Gastroesophageal sphincter (tissue), 4 donors: ENCODE measurements at places on chromosomes 1 and 21.
A peak's percentile ranks its signal among the peaks of the same experiment; 100 is the strongest.

GRCh38 chr1:91797164-91797563, 88.8 kb downstream of the TGFBR3 start:
- ATAC-seq = no peak

- ATAC-seq = no peak
These were observed 33.3 kb downstream of the LRP8 start for GRCh38 chr1:53294567-53294966.

DNA sequence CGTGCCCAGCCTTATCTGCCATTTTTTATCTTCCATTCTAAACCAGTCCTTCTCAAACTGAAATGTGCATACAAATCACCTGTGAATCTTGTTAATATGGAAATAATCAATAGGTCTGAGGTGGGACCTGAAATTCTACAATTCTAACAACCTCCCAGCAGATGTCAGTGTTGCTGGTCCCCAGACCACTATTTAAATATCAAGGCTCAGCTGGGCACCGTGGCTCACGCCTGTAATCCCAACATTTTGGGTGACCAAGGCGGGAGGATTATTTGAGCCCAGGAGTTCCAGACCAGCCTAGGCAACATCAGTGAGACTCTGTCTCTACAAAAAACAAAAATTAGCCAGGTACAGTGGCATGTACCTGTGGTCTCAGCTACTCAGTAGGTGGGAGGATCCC, 4.1 kb downstream of the UQCRHL start:
- no peak for ATAC-seq

GRCh38 chr21:16198546-16198945, 468.8 kb downstream of the USP25 start:
- ATAC-seq = no peak

GRCh38 chr1:180952657-180953013, 39.9 kb downstream of the KIAA1614 start:
- no peak for ATAC-seq

DNA sequence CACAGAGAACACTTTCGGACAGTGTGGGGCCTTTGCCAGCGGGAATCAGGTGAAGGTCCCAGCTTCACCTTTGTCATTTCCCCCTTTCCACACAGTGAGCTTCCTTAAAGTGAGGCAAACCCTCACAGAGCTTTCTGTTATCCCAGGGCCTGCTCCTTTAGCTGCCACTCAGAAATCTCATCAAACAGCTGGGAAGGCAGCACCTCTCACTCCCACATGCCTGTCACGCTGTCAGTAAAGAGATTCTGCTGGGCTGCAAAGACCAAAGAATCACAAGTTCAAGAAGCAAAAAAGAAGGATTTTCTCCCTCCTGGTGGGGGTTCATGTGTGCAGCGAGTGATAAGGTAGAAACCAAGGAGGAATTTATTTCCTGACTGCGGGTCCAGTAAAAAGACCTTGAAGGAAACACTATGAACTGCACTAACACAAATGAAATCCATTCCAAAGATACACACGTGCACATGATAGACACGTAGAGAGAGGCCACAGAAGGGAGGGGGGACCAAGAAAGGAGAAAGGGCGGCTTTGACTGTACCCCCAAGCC, 44.0 kb downstream of the HTR6 start:
- ATAC-seq = no peak

- peak; percentile 62 for ATAC-seq
These were observed 1.6 kb upstream of the MX2 start for GRCh38 chr21:41360072-41360821.

DNA sequence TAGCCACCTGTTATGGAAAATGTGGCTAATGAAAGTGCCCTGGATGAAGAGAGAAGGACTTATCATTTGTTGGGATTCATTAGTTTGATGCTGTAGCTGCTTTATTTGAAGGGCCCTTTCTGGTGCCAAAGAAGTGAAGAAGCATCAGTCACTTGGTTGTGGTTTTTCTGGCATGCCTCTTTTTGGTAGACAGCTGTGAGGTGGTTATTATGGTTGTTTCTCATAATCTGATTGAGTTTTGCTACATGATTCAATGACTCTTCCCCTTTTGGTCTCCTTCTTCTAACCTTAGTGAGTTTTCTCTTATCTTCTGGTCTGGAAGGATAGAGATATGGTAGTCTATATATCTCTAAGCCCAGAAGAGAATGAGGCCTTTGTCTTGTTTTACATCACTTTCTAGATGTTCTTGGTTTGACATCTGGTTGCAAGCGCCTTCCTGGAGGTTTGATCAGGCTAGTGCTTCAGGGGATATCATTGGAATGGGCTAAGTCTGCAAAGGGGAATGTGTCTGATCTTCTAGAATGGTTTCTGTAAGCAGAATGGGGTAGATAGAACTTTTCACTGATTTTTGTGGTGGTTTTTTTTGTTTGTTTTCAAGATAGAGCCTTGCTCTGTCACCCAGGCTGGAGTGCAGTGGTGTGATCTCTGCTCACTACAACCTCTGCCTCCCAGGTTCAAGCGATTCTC, 26.0 kb downstream of the ARID1A start:
- no peak for ATAC-seq

DNA sequence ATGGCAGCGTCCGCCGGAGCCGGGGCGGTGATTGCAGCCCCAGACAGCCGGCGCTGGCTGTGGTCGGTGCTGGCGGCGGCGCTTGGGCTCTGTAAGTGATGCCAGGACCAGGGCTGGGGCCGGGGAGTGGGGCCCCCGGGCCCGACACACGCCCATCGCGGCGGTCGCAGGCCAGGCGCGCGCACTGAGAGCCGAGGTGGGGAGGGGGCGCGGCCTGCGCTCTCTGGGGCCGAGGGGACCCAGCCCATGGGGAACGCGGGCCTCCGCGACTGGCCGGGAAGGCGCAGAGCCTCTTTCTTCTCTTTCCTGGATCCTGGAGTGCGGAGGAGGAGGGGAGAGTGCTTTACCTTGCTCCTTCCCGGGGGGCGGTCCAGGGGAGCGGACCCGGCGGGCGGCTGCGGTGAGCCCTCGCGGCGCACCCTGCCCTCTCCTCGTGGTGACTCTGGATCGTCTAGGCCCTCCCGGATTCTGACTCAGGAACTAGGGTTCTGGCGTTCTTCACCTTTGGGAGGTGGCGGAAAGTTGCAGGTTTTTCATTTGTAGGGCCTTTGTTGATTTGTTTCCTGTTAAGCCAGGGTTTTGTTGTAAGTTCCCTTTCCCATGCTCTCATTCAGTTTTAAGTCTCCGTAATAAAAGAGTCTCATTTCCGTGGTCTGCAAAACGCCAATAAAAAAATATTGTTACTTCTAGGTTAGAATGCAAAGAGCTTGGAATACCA, 529 bp downstream of the MPZL1 start:
- ATAC-seq = peak; percentile 69

- ATAC-seq = no peak
These were observed 91.5 kb downstream of the IER5 start for GRCh38 chr1:181179987-181180365.

- ATAC-seq = no peak
These were observed 119.7 kb downstream of the ZNF326 start for GRCh38 chr1:90114521-90115141.

GRCh38 chr1:151050051-151050688, 2.6 kb downstream of the C1orf56 start:
- no peak for ATAC-seq

- no peak for ATAC-seq
These were observed 20.0 kb upstream of the CD101 start for GRCh38 chr1:116981521-116982037.

DNA sequence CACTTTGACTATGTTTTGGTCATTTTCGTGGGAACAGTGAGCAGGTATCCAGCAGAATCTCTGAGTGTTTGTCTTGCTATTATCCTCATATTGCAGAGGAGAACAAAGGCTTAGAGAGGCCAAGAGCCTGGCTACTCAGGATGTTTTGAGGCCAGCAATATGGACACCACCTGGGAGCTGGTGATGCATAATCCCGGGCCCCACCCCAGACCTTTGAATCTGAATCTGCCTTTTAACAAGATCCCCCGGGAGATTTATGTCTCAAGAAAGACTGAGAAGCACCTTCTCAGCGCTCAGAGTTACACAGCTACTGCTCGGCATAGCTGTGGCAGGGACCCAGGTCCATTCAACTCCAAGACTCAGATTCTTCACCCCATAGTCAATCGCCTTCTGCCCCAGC, 72.8 kb downstream of the PTPRU start:
- no peak for ATAC-seq

GRCh38 chr1:41891199-41891896, 27.4 kb downstream of the HIVEP3 start:
- peak; percentile 35 for ATAC-seq

DNA sequence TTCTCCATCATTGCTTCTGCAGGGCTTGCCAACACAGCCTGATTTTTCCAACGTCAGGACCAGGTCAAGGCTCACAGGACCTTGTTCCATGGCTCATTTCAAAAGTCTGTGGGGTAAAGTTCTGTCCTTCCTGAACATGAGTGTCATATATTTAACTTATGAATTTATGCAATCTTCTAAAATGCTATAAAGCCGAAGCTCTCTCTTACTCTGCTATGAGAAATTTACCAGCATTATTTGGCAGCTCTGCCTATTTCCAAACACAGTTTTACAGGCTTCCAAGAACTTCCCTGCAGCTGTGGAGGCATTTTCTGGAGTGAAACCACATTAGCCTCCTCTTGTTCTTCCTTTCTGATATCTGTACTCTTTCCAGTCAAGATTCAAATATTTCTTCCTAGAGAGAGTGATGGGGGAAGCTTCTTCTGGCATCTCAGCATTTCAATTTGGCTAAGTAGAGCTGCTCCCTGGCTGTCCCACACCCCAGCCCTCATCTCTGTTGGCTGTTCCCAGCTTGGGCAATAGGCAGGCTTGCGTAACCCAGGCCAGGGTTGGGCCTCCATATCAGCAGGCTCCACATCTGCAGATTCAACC, 15.6 kb upstream of the HMGCS2 start:
- peak; percentile 89 for ATAC-seq

DNA sequence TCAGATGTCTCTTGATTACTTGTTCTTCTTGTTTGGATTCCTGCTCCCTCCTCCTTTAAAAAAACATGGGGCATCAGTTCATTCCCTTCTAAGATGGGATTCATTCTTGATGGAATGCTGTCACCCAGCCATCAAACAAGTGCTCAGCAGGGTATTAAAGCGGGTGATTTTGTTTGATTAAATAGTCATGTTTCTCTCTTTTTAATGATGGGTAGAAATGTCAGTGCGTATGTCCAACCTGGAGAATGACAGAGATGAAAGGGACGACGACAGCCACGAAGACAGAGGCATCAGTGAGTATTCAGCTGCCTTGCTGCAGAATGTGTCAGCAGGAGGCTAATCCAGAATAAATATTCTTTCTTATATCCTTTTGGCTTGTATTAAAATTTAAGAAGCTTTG, 63.8 kb upstream of the RAVER2 start:
- no peak for ATAC-seq

GRCh38 chr1:181482521-181483284, 614 bp upstream of the CACNA1E start:
- peak; percentile 27 for ATAC-seq
